Lower lobe of right lung (tissue), 2 donors: ENCODE measurements at places on chromosomes 16 and 17. TPM values are rescaled to one million over a fixed set of nuclear protein-coding genes. Genes with fewer than 3 reads are reported as not detected.

- no peak overlapping the region for H3K27ac ChIP-seq
- no peak overlapping the region for H3K4me3 ChIP-seq
- H3K27me3 ChIP-seq: no peaks in the 10 kb centered on the region
- H3K36me3 ChIP-seq: no peaks in the 10 kb centered on the region
- DNase-seq: peak; percentile 28
These were observed 5.3 kb upstream of the FOXN1 start for GRCh38 chr17:28500712-28501379.

DNA sequence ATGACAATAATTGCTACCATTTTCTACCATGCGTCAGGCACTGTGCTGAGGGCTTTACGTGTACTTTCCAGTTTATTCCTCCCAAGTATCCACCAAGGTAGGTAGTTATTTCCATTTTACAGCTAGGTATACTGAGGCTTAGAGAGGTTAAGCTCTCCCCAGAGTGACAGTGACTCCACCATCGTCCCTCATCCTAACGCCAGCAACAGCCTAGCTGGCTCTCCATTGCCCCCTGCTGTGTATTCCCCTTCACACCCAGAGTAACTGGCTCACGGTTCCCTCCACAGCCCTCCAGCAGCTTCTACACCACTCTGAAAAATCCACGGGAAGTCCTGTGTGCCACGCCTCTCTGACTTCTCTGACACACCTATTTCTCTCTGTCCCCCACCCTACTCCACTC lies 7.1 kb upstream of the ASGR1 start:
- H3K27ac ChIP-seq: no peak overlapping the region
- DNase-seq: peak; percentile 15
- H3K4me3 ChIP-seq: no peak overlapping the region

Gene KCNJ12
- 1.9 TPM for total RNA-seq

- peak; percentile 59 for DNase-seq
- no peak overlapping the region for H3K4me3 ChIP-seq
- no peaks in the 10 kb centered on the region for H3K4me1 ChIP-seq
- H3K36me3 ChIP-seq: no peaks in the 10 kb centered on the region
These were observed 16.2 kb downstream of the CHST4 start for GRCh38 chr16:71542377-71542776.

GRCh38 chr16:11038777-11039176 lies 94.4 kb downstream of the CLEC16A start:
- H3K4me1 ChIP-seq: peaks cover 9% of the 10 kb centered on the region
- peaks cover 62% of the 10 kb centered on the region for H3K36me3 ChIP-seq
- H3K27ac ChIP-seq: no peak overlapping the region
- no peaks in the 10 kb centered on the region for H3K27me3 ChIP-seq

DNA sequence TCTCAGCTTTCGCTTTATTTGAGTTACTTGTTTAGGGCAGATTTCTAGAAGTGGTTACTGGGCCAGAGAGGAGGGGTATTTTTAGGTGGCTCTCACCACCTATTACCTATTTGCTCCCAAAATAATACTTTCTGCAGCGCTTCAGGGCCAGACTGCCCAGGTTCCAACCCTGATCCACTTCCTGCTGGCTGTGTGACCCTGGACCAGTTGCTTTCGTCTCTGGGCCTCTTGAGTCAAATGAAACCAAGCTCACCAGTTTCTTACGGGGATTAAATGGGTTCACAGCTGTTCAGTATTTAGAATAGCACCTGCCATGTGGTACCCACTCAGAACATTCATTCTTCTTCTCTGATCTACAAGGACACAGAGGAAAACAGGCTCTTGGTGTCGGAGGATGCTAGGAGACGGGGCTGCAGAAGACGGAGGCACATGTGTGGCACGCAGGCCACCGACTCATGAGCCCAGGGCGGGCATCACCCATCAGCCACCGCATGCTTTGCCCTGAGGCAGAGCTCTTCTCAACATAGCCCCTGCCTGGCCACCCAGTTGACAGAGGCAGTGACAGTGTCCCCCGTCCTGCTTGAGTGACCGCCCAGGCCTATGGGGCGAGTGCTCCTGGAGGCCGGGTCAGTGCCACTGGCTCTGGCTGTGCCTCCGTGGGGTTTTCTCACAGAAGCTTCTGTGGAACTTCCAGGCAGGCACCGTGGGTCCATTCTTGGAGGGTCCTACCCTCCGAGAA lies 149.0 kb upstream of the PLCG2 start:
- H3K4me1 ChIP-seq: peaks cover 33% of the 10 kb centered on the region
- H3K27ac ChIP-seq: no peak overlapping the region
- no peak for DNase-seq
- peaks cover 7% of the 10 kb centered on the region for H3K36me3 ChIP-seq

Gene GPRC5C
- total RNA-seq: 58.2 TPM

- H3K4me3 ChIP-seq: peak overlapping the region; percentile 4
- H3K36me3 ChIP-seq: peaks cover 74% of the 10 kb centered on the region
- H3K4me1 ChIP-seq: peaks cover 93% of the 10 kb centered on the region
- no peaks in the 10 kb centered on the region for H3K27me3 ChIP-seq
These were observed 43.3 kb downstream of the PGS1 start for GRCh38 chr17:78421534-78422266.

GRCh38 chr17:7064261-7064660 lies 15.8 kb downstream of the CLEC10A start:
- no peak overlapping the region for H3K4me3 ChIP-seq
- H3K27ac ChIP-seq: no peak overlapping the region
- H3K36me3 ChIP-seq: no peaks in the 10 kb centered on the region
- no peaks in the 10 kb centered on the region for H3K27me3 ChIP-seq

DNA sequence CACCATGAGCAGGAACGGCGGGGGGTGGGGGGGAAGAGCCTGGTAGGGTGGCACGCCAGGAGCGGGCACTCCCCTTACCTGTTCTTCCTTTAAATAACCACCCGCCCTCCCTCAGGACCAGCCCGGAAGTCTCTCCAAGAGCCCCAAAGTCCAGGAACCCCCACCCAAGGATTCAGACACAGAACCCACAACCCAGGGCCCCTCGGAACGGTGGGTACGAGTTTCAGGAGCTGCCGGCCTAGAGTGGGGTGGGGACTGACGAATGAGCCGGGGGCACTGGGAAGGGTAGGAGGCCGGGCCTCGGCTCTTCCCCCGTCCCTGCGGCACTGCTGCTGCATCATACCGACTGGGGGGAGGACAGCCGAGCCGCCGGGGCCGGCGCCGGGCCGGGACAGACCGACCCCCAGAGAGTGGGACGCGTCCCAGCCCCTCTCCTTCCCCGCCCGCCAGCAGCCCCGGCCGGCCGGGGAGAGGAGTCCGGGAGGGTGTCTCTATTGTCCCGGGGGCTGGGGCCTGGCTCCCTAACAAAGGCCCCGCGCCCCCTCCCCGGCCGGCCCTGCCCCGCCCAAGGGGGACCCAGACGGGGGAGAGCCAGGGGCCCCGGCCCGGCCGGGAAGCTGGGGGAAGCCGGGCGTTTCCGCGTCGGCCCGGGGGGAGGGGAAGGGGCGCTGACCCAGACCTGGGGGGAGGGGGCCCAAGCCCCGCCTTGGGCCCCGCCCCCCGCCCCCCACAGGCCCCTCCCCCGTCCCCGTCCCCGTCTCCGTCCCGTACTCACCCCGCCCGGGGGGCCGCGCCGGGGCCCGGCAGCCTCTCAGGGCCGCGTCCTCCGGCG lies 747 bp downstream of the ATXN7L3 start:
- peak overlapping the region; percentile 96 for H3K27ac ChIP-seq
- H3K4me3 ChIP-seq: peak overlapping the region; percentile 83

- peaks cover 8% of the 10 kb centered on the region for H3K4me1 ChIP-seq
- peaks cover 73% of the 10 kb centered on the region for H3K36me3 ChIP-seq
- H3K27ac ChIP-seq: no peak overlapping the region
- H3K27me3 ChIP-seq: no peaks in the 10 kb centered on the region
- no peak overlapping the region for H3K4me3 ChIP-seq
These were observed 13.6 kb downstream of the CEP20 start for GRCh38 chr16:15874745-15875314.

DNA sequence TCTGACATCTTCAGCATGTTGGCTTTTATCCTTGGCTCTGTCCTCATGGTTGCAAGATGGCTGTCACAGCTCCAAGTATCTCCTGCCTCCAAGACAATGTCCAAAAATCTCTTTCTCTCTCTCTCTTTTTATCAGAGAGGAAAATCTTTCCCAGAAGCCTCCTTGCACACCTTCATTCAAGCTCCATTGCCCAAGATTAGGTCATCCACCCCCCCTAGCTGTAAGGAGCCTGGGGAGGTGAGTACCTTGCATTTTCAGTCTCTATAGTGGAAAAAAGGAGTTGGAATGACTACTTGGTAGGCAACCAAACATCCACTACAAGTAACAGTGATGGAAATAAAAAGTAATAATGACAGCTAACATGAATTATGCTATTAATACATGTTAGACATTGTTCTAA lies 22.0 kb upstream of the NSMCE1 start:
- no peak overlapping the region for H3K27ac ChIP-seq
- DNase-seq: no peak
- no peaks in the 10 kb centered on the region for H3K36me3 ChIP-seq
- H3K4me3 ChIP-seq: no peak overlapping the region
- H3K4me1 ChIP-seq: no peaks in the 10 kb centered on the region

DNA sequence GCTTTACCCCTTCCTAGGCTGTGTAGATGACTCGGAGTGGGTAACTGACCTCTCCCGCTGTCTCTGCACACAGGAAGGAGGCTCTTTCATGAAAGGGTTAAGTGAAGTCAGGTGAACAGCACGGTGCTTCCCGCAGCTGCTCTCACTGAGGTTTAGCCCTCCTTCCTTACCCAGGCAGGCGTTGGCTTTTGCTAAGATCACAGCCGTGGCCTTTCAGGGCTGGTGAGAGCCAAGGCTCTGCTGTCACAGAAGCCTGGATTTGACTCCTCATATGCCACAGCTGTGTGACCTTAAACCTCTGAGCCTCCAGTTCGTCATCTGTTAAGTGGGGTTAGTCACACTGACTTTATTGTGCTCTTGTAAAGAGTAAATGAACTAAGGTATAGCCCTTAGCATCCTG lies 90.9 kb upstream of the PLCG2 start:
- DNase-seq: no peak
- H3K4me1 ChIP-seq: peaks cover 14% of the 10 kb centered on the region
- H3K27me3 ChIP-seq: no peaks in the 10 kb centered on the region
- no peak overlapping the region for H3K27ac ChIP-seq

DNA sequence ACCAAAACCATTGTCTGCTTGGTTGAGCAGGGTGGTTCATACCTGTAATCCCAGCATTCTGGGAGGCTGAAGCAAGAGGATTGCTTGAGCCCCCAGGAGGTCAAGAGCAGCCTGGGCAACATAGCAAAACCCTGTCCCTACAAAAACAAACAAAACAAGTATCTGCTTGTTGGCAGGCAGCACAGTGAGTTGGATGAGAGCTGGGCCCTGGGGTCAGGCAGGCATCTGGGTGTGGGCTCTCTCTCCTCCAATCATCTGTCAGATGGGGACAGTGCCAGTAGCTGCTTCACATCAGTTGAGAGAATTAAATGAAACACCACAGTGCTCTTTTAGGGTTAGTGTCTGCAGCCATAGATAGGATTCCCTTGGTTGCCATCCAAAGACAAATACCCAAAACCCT lies 5.8 kb downstream of the ARMC7 start:
- peaks cover 51% of the 10 kb centered on the region for H3K4me1 ChIP-seq
- peaks cover 16% of the 10 kb centered on the region for H3K36me3 ChIP-seq
- H3K27me3 ChIP-seq: no peaks in the 10 kb centered on the region
- no peak overlapping the region for H3K4me3 ChIP-seq
- no peak for DNase-seq

Gene HEATR9
- 0.21 TPM for total RNA-seq

DNA sequence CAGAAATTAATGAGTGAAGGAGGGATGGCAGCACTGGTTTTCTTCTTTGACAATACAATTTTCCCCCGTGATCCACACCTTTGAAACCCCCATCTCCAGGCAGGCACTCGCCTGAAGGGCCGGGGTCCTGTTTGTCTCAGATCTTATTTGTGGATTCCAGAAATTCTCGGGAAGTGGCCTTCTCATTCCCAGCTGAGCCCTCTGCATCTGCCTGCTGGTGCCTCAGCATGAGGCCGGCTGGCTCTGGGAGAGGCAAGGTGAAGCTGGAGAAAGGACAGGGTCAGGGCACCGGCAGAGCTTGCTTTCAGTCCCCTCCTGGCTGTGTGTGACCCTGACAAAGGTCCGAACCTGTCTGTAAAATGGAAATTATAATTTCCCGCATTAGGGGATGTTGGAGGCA lies 35.8 kb upstream of the C1QL1 start:
- no peak for DNase-seq
- no peak overlapping the region for H3K4me3 ChIP-seq
- no peaks in the 10 kb centered on the region for H3K36me3 ChIP-seq
- no peaks in the 10 kb centered on the region for H3K4me1 ChIP-seq
- peaks cover 12% of the 10 kb centered on the region for H3K27me3 ChIP-seq

Gene POLG2
- 12.0 TPM for total RNA-seq

GRCh38 chr16:30769379-30770089 lies 7.4 kb downstream of the RNF40 start:
- H3K27ac ChIP-seq: no peak overlapping the region
- DNase-seq: peak; percentile 30
- peaks cover 100% of the 10 kb centered on the region for H3K36me3 ChIP-seq

DNA sequence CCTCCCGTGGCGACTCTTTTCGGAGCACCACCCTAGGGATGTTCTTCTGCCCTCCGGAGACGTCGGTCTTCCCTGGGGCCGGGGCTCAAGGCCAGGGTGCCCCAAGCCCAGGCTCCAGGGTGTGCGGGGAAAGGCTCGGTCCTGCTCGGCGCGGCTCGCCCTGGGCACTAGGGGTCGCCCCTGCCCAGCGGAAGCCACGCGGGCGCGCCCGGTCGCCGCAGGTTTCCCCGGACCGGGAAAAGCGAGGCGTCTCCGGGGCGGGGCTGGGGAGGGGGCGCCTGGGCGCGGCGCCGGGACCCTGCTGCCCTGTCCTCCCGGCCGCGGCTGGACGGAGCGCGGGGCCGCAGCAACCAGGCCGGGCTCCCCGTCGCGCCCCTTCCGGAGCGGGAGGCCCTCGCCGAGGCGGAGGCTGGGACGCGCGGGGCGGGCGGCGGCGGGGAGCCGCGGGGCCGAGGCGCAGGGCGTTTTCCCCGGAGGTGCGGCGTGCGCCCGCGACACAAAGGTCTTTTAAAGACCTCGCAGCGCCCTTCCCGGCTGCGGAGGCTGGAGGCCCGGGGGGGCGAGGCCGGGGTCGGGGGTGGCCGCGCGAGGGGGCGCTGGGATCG lies 76.4 kb downstream of the MRC2 start:
- H3K27ac ChIP-seq: peak overlapping the region; percentile 75
- peaks cover 28% of the 10 kb centered on the region for H3K4me1 ChIP-seq
- no peaks in the 10 kb centered on the region for H3K36me3 ChIP-seq
- H3K4me3 ChIP-seq: peak overlapping the region; percentile 79
- DNase-seq: peak; percentile 87
- H3K27me3 ChIP-seq: no peaks in the 10 kb centered on the region

DNA sequence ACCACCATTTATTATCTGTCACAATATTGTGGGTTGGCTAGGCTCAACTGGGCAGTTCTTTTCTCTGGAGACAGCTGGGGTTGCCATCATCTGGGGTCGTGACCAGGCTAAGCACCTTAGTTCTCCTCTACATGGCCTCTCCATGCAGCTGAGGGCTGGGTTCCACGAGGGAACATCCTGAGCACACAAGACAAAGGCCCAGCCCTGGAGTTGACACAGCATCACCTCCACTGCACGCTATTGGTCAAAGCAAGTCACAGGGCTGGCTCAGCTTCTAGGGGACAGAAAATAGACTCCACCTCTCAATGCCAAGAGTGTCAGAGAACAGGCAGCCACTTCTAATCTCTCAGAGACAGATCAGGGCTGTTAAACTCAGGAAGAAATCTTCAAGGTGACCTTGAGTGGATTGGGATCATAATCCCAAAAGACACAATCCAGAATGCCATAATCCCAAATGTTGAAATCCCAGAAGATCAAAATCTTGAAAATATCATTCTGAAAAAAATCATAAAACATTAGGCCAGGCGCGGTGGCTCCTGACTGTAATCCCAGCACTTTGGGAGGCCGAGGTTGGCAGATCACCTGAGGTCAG lies 13.0 kb upstream of the USP10 start:
- no peak for DNase-seq
- H3K4me1 ChIP-seq: no peaks in the 10 kb centered on the region
- H3K4me3 ChIP-seq: no peak overlapping the region
- peaks cover 3% of the 10 kb centered on the region for H3K27me3 ChIP-seq
- H3K36me3 ChIP-seq: no peaks in the 10 kb centered on the region
